NCI-H2171 treated with DMSO at 0.1 percent for 48 hours (cell line): ENCODE measurements at places on chromosomes 3 and 15.

DNA sequence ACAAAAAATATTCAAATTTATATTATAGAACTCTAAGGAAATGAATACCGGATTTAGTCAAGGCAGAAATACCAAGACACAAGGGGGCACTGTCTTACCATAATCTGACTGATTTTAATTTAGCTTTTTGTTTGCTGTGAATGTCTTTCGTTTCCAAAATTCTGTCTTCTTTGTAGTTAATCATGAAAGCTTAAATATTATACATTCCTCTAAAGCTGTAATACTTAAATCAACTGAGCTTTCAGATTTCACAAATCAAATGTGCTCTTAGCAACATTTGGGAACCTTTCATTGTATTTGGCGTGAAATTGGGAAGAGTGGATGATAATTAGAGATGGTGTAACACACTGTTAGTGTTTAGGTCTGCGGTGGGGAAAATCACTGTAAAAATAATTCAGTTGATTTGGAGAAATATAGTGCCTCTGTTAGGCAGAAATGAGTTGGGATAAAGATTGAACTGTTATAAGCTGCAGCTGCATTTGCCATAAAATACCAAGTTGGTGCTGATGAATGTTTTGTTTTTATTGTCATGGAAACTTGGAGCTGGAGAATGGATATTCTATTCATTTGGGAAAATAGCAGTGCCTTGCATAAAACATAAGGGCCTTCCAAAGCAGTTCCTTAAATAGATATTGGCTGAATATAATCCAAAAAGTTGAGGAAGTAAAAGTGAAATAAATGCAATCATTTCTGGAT, 228.2 kb downstream of the TCF12 start:
- DNase-seq, result peak; percentile 75

- no peak for DNase-seq
These were observed 150.5 kb downstream of the MAGI1 start for GRCh38 chr3:65888196-65888595.

DNA sequence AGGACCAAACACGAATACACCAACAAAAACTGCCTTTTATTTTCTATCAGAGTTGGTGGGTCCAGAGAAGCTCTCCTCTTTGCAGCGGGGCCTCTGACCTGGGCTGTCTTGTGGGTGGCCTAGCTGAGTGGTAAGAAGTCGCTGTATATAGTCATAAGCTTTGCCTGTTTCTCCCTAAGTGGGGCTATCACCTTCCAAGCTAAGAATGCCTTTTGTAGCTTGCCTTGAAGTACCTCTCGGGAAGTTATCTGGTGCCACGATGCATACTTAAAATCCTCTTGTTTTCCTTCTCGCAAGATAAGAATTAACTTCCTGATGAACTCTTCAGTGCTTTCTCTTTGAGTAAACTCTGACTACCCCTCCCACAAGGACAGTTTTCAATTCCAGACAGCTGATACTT, 178.8 kb downstream of the SYNPR start:
- no peak for DNase-seq

DNA sequence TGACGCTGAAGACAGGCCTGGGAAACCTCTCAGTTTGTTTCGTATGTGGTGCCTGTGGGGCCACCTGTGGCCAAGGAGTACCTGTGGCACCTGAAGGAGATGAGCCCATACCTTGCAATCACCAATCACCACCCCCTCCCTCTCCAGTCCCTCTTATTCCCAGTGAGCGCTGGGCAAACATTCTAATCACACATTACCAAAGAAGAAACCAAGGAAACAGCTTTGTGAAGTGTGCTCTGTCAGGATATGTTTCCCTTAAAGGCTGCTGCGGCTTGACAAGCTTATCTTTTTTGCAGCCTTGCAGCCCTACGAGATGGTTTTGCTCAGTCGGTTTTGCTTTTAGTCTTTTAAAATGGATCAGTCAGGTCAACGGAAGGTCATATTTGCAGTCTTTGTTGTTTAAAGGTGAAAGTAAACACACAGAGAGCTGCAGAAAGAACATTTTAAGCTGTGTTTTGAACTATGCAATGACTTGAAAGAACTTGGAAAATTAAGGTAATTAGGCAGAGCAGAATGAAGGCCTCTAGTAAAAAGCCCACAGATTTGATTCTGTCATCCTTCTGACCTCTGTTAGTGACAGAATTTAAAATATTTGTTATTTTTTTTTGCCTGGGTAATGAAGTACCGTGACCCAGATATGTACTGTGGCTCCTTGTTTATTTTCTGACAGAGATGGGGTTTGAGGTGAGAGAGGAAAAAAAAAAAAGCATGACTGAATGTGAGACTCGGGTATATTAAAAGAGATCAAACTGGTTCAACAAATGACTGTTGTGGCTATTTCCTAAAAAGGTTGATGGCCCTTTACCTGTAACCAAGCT, 461.4 kb downstream of the NSUN3 start:
- no peak for DNase-seq

DNA sequence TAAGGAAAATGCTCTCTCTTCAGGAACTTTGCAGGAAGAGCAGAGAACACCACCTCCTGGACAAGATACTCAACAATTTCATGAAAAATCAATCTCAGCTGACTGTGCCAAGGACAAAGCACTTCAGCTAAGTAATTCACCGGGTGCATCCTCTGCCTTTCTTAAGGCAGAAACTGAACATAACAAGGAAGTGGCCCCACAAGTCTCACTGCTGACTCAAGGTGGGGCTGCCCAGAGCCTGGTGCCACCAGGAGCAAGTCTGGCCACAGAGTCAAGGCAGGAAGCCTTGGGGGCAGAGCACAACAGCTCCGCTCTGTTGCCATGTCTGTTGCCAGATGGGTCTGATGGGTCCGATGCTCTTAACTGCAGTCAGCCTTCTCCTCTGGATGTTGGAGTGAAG, 200.5 kb downstream of the AKAP13 start:
- no peak for DNase-seq

DNA sequence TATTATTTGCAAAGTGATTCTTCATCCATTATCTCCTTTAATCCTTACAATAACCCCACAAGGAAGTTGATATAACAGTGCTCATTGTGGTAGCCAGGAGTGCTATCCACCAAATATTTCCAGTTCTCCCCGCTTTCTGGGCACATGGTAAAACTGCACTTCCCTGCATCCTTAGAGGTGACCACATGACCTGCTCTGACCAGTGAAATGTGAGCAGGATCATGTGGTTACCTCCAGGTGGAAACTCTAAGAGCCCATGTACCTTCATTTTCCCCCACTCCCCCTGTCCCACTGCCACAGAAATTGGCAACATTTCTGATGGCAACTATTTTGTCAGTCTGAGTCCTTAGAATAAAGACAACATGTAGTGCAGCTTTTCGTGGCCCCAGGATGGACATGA, 89.7 kb downstream of the MRPL46 start:
- no peak for DNase-seq

GRCh38 chr15:44308889-44309288, 20.4 kb downstream of the GOLM2 start:
- DNase-seq, result no peak

DNA sequence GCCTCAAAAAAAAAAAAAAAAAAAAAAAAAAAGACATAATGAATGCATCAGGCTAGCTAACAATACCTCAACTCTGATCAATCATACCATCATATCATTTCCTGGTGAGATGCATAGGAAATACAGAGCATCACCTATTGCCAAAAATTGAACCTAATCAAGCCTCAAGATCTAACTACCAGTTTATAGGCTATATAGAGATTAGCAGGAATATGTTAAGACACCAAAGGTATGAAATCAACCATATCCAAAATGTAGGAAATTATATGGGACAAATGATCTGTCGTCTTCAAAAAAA, 387 bp upstream of the VPS33B start:
- DNase-seq, result no peak

GRCh38 chr3:101081999-101082398, 88.8 kb upstream of the ABI3BP start:
- no peak for DNase-seq

DNA sequence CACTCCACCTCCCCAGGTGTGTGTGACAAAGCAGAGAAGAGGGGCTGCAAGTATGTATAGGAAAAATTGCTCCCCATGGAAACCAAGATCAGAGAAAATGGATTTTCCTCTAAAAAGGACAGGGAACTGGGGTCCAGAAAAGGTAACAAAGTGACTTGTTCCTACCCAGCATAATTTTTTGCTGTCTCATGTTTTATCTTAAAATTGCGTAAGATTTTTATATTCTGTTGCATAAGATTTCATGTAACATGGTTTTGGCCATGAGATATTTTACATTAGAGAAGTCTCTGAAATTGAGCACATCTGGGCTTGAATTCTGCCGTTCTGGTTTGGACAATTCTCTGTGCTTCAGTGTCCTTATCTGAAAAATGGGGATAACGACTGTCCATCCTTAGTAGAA, 335.7 kb upstream of the RORA start:
- no peak for DNase-seq

DNA sequence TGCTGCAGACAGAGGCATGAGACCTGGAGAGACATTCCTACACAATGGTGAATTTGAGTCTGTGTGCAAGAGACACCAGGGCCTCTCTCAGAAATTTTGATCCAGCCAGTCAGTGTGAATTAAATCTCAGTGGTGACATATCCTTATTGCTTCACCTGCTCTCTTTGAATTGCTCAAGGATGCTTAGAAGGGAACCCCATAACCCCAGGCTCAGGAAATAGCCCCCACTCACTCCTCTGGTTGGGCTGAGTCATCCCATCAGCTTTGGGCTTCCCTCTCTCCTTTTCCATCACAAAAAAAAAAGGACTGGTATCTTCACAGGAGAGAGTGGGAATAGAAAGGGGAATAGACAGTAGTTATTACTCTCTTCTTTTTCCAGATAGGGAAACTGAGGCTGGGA, 33.0 kb upstream of the LARS2 start:
- DNase-seq, result no peak

- no peak for DNase-seq
These were observed 128.3 kb downstream of the ALCAM start for GRCh38 chr3:105495021-105495420.

DNA sequence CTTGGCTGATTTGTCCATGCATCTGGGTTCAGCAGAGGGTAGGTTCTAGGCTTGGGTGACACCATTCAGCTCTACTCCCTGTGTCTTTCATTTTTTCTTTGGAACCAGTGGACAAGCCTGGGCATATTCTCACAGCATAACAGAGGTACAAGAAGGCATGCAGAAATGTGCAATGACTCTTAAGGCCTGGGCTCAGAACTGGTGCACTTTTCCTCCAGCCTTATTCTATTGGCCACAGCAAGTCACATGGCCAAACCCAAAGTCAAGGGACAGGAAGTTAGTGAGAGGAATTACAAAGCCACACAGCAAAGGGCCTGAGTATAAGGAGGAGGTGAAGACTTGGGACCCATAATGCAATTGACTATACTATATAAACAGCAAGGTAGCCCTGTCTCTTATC, 200.9 kb upstream of the CTDSPL start:
- DNase-seq, result no peak

GRCh38 chr3:188253800-188254452, 100.0 kb downstream of the LPP start:
- DNase-seq, result no peak

DNA sequence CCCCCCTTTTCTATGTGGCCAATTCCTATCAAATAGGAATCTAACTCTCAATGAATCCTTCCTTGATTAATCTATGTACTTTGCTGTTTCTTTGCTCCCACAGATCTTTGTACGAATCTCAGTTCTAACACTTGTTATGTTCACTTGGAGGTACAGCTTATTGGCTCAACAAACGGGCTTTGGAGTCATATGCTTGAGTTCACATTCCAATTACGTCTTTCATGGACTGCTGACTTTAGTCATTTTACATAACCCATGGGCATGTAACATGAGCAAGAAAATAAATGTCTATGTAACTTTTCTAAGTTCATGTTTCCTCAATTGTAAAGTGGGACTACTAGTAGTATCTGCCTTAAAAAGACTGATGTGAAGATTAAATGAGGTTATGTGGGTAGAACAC, 123.2 kb upstream of the TBC1D5 start:
- no peak for DNase-seq

- peak; percentile 20 for DNase-seq
These were observed 84.3 kb downstream of the RPLP1 start for GRCh38 chr15:69536726-69537512.

- DNase-seq, result no peak
These were observed 10.0 kb downstream of the ZSCAN29 start for GRCh38 chr15:43360821-43361220.

- DNase-seq, result no peak
These were observed 13.8 kb downstream of the PKM start for GRCh38 chr15:72217216-72217615.

GRCh38 chr3:130463221-130463620, 53.8 kb upstream of the COL6A6 start:
- no peak for DNase-seq

GRCh38 chr15:85414495-85414894, 34.1 kb downstream of the AKAP13 start:
- no peak for DNase-seq

- no peak for DNase-seq
These were observed 116.2 kb downstream of the ROBO1 start for GRCh38 chr3:79651536-79652065.

DNA sequence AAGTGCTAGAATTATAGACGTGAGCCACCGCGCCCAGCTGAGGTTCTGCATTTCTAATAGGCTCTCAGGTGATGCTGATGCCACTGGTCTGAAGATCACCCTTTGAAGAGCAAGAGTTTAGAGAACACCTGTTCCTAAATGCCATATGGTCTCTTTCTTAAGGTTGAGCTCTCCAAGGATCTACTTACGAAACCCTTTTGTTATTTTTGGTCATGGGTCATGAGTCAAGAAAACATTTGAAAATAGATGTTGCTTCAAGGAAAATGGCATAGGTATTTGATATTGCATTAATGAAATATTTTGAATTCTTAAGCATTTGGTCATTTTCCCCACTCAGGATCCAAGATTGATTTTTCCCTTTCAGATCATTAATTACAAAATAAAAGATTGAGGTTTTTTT, 74.7 kb upstream of the SOX2 start:
- no peak for DNase-seq

- no peak for DNase-seq
These were observed 36.7 kb upstream of the SLC6A11 start for GRCh38 chr3:10779293-10779805.

GRCh38 chr15:68666812-68667450, 88.1 kb downstream of the CORO2B start:
- no peak for DNase-seq

- no peak for DNase-seq
These were observed 299.2 kb upstream of the POU1F1 start for GRCh38 chr3:87575550-87575949.

DNA sequence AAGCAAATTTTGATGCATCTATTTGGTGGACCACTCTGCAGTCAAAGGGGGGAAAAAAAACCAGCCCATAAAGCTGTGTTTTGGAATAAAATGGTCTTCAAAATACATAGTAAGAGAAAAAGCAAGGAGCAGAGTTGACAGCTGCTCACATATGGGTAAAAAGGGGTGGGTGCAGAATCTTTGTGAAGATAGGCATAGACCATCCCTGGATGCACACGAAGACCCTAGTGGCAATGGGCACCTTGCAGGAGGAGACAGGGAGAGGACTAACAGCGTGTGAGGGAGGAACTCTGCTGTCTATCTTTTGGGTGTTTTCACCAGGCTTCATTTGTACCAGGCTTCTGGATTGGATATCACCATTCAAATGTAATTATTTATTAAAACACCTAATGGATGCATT, 43.9 kb downstream of the CTNNB1 start:
- DNase-seq, result no peak
